ENCODE measurements at places on chromosomes 6 and 20.
A peak's percentile ranks its signal among the peaks of the same experiment; 100 is the strongest.

DNA sequence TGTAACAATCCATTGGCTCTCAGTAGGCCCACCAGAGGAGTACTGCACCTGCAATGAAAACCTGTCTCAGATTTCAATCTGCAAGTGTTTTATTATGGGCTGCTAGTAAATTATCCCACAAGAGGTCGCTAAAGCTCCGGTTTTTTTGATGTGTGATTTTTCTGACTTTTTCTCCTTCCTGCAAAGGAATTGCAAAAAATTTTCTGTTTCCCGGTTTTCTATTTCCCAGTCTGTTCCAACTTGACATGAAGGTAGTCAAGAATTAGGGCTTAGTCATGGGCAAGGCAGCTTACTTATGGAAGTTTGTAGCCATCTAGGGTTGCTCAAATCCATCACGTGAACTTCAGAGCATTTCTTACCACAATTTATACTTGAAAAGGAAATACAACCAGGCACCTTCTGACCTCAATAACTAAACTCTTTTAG, 38.5 kb upstream of the AHI1 start:
- DNase-seq = no peak

GRCh38 chr20:36085686-36086267, 68.8 kb upstream of the EPB41L1 start:
- no peak for DNase-seq

DNA sequence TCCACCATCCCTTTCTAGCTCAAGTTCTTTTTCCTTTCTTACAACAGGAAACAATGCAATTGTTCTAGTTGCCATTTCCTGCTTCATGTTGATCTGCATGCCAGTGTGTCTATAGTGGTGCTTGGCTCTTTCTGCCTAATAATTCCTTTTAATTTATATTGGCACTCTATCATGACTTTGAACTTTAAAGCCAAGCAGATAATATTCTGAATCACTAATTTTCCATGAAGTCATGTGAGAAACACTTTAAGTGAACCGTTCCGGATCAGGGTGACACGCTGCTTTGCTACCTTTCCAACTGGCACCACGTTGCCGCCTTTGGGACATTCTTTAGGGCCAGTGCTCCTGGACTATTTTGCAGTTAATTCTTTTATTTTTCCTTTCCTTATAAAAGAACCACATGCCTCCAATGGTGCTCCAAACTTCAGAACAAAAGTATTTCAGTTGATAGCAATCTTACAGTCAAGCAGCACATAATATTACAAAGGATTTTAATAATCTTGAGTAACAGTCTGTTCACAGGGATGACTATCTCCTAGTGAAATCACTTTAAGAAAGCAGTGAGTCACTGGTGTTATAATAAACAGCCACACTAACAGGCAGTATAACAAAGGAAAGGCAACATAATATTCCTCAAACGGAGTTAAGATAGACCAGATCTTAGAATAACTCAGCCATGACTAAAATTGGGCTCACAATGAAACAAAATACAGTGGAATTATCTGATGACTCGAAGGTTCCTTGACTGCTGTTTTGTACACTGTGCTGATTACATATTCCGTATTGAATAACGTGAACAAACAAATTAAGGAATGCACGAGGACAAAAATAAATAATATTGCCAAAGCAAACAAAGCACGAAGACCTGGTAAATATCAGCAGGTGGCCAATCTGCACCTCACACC, 19.0 kb upstream of the BLOC1S5 start:
- DNase-seq = no peak

DNA sequence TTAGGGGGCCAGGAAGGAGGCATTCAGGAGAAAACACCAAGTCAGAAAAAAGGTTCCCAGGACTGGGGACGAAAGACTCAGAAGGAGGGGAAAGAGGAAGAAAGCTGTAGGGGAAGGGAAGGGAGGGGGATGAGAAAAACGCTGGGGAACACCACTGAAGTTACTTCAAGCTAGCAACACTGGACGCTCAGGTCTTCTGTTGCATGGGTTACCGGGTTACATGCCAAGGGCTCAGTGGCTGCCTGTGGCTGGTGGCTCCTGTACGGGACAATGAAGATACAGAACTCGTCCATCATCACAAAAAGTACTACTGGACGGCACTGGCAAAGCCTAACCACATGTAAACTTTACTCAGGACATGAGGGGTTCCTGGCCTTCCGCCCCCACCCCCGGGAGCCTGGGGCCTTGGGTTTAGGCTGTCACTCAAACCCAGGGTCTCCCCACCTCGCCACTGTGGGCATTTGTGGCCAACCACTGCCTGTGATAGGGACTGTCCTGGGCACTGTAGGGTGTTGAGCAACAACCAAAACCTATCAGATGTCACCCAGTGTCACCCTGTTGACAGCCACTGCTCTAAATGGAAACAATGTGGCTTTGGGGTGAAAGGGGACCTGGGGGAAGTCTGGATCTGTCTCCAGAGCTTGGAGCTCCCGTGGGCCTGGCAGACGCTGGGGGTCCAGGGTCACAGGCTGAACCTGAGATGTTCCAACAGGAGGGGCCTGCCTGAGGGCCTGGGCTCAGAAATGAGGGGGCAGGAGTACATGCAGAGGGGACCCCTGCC, 40.3 kb upstream of the CD93 start:
- DNase-seq = no peak

- no peak for DNase-seq
These were observed 481.5 kb upstream of the JAG1 start for GRCh38 chr20:11155156-11155756.

DNA sequence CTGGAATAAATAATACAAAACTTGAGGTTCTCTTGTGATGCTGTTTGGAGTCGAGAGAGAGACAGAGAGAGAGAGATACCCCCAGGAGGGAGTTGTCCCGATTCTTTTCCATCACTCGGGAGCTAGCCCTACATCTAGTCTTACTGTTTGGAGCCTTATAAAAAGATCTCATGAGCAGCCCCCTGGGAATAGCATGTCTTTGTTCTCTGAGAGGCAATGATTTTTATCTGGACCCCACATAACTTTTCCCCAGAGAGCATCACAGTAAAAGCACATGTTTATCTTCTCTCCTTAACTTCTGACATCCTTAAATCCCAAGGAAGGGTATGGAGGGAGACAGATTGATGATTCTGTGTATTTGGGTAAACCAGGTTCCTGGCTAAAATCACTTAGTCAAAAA, 20.9 kb upstream of the HLA-DOA start:
- DNase-seq = no peak

DNA sequence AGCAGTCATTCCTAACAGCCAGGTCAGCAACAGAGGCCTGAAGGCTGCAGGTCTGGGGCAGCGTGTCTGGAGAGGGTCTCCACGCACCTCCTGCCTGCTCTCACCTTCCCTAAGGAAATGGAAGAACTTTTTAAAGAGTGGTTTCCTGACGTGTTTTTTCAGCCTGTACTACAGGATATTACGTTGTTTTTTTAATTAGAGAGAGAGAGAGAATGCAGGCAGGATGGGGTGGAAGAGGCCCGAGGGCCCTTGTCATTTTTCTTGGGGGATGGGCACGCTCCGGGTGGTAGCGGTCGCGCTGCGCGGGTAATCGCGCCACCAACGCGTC, 2.1 kb downstream of the DLL1 start:
- no peak for DNase-seq

- DNase-seq = no peak
These were observed 1.3 kb downstream of the RGL2 start for GRCh38 chr6:33297406-33297955.

- no peak for DNase-seq
These were observed 4.8 kb downstream of the SAMD10 start for GRCh38 chr20:63974402-63975200.

GRCh38 chr6:36015666-36016065, 8.8 kb downstream of the SLC26A8 start:
- no peak for DNase-seq

DNA sequence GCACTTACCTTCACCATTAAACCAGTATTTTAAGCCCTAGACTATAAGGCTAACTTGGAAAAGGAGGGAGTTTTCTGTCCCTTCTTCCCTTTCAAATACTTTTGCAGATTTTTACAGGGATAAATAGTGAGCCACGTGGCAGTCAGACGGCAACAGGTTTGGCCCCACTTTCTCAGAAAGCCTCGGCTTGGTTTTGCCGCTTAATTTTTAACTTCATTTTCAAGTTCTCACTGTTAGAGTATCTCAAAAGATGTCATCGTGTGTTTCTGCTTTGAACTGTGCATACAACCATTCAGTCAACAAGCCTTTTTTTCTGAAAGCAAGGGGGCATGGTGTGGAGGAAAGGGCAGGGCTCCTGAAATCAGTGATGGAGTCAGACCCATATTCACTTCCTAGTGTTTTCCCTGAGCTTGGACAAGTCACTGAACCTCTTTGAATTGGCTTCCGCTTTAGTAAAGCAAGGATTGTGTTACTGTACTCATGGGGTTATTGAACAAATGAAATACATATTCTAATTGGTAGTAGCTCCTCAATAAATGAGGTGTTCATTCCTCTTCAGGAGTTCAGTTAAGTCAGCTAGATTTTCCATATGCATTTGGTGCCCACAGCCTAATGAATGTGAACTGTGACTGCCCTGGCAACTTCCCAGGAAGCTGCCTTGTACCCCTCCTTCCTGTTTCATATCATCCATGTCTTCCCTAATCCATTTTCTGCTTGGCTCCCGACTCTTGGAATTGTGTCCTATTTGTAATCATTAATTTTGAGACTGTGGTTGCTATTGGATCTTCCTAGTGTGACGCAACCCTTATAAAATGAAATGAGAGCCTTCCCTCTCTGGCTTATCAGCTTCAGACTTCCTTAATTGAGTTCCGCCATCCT, at the start of gene SLC17A2:
SLC17A2 (minus strand) TSS at position 160 of the 879 bp plus-strand sequence. CDS start 4,895 bp downstream, outside the sequence.
- DNase-seq = peak; percentile 30

DNA sequence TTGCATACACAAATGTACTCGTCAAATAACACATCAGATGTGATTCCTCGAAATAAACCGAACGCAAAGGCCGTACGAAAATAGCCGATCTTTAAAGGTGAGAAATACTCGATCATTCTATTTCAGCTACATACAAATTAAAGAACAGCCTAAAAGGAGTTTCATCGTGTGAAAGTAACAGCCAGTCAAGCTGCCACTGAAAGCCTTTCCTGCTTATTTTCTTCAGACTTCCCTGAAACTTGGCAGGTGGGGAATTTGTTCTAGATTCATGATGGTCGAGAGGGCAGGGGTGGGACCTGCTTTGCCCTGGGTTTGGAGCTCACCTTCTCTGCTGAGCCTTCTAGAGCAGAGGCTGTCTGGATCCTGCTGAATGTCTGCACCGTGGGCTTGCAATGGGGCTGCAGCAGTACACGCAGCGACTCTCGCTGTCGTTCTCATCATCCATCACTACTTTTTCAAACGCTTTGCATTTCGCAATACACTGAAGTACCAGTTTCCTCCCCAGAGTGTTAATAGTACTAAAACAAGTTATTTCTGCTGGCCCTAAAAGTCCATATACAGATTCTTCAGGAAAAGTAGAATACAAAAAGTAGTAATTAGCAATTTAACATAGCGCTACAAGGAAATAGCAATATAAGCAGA, 16.2 kb downstream of the FOXC1 start:
- no peak for DNase-seq

DNA sequence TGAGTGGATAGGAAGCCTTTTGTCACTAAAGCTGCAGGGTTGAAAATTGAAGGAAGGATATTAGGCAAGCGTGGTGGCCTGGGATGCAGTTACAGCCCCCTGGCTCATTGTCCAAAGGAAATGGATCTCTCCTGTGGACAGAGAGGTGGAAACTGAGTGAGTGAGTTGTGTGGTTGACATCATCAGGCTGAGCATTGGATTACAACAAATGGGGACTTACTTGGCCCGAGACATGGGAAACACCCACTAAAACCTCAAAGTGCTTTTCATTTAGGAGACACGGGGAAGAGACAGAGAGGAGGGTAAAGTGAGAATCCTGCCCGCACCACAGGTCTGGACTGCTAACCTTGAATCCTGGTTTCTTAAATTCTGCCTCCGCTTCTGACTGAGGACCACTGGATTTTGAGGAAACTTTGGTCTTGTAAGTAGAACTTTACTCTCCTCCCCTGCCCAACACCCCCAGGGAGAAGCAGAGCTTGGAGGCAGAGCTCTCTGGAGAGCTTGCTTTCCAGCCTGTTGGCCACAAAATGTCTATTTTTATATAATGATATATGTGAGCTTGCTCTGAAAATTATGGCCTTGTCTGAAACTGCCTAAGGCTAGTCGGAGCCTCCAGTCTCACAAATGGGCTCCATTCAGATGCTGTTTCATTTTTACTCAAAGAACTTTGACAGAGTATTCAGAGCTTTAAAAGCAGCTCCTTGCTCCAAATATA, at the start of gene PKIG:
PKIG (plus strand) TSS at position 269 of the 715 bp plus-strand sequence. CDS start 31,978 bp downstream, outside the sequence.
- no peak for DNase-seq

DNA sequence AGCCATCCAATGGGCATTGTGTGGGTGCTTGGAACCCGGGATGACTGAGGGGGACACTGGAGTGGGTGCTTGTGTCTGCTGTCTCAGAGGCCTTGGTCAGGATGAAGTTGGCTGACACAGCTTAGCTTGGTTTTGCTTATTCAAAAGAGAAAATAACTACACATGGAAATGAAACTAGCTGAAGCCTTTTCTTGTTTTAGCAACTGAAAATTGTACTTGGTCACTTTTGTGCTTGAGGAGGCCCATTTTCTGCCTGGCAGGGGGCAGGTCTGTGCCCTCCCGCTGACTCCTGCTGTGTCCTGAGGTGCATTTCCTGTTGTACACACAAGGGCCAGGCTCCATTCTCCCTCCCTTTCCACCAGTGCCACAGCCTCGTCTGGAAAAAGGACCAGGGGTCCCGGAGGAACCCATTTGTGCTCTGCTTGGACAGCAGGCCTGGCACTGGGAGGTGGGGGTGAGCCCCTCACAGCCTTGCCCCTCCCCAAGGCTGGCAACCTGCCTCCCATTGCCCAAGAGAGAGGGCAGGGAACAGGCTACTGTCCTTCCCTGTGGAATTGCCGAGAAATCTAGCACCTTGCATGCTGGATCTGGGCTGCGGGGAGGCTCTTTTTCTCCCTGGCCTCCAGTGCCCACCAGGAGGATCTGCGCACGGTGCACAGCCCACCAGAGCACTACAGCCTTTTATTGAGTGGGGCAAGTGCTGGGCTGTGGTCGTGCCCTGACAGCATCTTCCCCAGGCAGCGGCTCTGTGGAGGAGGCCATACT, 49.4 kb downstream of the PYGB start:
- no peak for DNase-seq

GRCh38 chr6:32952817-32953739, at the start of gene HLA-DMA:
HLA-DMA (minus strand) TSS chr6:32953097; CDS start chr6:32953036, 61 bp downstream.
- peak; percentile 52 for DNase-seq

- no peak for DNase-seq
These were observed 245.9 kb downstream of the EYS start for GRCh38 chr6:65461121-65461520.

GRCh38 chr6:106514583-106514885, 114.8 kb downstream of the RTN4IP1 start:
- no peak for DNase-seq

GRCh38 chr6:150898399-150899170, 33.1 kb downstream of the MTHFD1L start:
- no peak for DNase-seq

DNA sequence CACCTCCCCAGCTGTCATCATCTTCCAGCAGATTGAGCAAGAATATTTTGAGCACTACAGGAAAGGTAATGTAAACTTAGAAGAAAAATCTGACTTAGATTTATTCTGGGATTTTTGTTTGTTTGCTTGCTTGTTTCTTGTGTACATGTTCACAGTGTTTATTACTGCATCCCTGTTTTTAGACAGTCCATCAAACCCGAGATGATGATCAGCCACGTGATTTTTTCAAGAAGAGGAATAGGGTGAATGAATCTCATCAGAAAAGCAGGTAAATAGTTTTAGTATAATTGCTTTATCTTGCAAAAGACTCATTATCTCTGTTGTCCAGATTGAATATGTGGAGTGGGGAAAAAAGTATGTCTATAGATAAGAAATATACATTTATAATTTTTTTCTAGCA, 2.1 kb downstream of the FAM217B start:
- DNase-seq = no peak

GRCh38 chr6:102438171-102438570, 1044.7 kb downstream of the GRIK2 start:
- no peak for DNase-seq
